ENCODE measurements at places on chromosomes 4 and X.
A peak's percentile ranks its signal among the peaks of the same experiment; 100 is the strongest.

DNA sequence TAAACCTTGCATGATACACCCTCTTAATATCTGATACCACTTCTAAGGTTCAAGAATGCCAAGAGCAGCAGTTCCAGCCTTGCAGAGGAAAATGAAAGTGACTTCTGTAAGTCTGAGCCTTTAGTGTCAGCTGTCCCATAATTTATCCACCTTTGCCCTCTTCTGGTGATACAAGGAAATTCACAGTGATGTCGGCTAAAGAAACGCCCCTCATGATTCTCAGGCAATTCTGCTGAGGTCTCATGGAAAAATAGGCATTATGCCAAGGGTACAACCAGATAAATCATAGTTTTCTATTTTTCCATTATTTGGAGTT is 172.2 kb upstream of the CXCL13 start:
- DNase-seq = peak; percentile 29

- DNase-seq = peak; percentile 35
These were observed 64.1 kb downstream of the RLIM start for GRCh38 chrX:74550295-74550802.

GRCh38 chr4:94976371-94977011 is 218.7 kb downstream of the BMPR1B start:
- peak; percentile 95 for DNase-seq

GRCh38 chrX:153623310-153624029 is 23.5 kb upstream of the DUSP9 start:
- no peak for DNase-seq

- no peak for DNase-seq
These were observed 5.1 kb downstream of the SLC2A9 start for GRCh38 chr4:10016169-10016568.

- DNase-seq = no peak
These were observed 17.5 kb downstream of the STX18 start for GRCh38 chr4:4524364-4524763.

DNA sequence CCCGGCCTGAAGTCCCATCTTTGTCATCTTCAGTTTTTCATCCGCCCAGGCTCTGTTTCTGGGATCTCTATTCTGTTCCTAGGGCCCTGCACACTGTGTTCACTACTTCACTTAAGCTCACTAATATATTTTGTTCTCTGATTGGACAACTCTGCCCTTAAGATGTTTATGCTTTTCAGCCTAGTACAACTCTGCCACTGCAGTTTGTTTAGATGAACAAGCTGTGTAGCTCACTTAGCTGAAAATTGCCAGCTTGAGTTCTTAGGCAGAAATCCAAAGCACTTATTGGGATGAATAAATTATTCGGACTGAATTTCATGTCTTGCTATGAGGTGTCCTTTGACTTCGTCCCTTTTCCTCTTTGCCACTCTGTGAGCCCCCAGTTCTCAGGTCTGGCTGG is 60.8 kb downstream of the NYX start:
- no peak for DNase-seq

DNA sequence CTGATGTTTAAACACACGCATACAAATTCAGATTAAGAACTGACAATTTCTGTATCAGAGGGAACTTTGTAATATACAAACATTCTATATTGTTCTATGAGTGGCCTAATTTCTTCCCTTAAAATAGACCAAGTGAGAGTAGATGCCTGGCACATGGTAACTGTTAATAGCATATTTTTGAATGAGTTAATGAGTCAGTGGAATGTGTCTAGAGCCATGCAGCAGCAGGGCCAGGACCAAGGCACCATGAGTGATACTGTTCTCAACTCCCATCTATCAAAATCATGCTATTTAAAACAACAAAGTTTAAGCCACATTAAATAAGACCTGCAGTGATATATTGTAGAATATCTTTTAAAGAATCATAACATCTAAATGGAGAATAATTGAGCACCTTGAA is 98.3 kb downstream of the ARHGAP24 start:
- no peak for DNase-seq

DNA sequence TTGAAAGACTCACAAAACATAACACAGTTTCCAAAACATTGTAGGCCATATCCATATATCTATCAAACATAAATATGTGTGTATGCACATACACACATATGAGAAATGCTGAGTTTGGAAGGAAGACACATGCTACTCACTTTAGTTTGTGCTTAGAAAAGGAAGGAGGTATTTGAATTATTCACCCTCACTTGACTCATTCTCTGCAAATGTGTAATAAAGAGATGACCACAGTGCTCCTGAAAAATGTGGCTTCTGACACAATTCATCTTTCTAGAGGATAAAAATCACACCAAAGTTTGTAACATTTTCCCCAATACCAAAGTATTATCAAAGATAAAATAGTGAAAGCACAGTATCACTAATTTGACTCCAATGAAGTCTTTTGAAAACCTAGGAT is 950.1 kb downstream of the FAT4 start:
- DNase-seq = peak; percentile 25

- DNase-seq = no peak
These were observed 260.1 kb upstream of the FTHL17 start for GRCh38 chrX:31331928-31332327.

Measured in stromal cell of bone marrow (primary cell).